ENCODE measurements at places on chromosomes 1 and 21.
A peak's percentile ranks its signal among the peaks of the same experiment; 100 is the strongest.

- DNase-seq, result peak; percentile 97
Measured at GRCh38 chr1:12596007-12596821, 21.8 kb downstream of the DHRS3 start.

GRCh38 chr1:23396380-23396779, 26.7 kb upstream of the ZNF436 start:
- DNase-seq, result no peak

- DNase-seq, result peak; percentile 89
Measured at GRCh38 chr1:246214708-246215509, 292.2 kb downstream of the SMYD3 start.

DNA sequence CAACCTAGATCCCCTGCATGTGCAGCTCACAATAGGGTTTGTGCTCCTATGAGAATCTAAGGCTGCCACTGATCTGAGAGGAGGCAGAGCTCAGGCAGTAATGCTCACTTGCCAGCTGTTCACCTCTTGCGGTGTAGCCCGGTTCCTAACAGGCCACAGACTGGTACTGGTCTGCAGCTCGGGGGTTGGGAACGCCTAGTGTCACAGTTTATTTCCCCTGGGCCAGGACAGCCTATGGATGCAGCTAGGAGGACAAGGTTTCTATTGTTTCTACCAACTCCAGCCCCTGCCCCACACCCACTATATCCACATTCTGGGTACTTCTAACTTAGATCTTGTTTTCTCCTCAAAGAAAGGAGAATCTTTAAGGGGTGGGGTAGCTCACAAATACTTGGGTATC, 58.7 kb upstream of the PRRC2C start:
- no peak for DNase-seq

- DNase-seq, result no peak
Measured at GRCh38 chr1:29312469-29313461, 76.4 kb downstream of the PTPRU start.

- no peak for DNase-seq
Measured at GRCh38 chr21:38758501-38759214, 47.1 kb upstream of the ETS2 start.

DNA sequence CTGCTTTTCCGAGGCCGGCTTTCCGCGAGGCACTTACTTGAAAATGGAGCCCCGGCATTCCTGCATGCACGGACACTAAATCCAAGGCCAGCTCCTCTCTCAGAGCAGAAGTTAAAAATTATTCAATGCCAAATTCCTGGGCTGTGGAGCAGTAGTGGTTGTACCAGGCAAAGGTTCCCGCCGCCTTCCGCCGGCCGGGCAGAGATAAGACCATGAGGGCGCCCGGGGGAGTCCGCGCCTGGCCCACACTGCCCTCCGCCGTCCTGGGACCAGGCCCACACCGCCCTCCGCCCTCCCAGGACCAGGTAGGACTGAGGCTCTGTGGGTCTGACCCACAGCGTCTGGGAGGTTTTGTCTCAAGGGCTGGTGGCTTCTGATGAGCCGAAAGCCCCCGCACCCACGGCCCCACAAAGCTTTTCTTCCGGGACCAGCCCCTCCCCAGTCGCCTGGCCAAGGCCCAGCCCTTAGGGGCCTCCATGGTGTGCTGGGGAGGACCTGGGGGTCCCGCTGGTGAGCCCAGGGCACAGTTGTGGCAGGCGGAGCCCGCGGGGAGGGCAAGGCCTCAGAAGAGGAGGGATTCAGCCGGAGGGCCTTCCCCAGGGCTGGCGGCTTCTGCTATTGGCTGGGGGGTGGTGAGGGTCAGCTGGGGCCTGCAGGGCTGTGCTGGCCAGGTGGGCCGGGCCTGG, 12.7 kb upstream of the C1orf159 start:
- no peak for DNase-seq

GRCh38 chr1:22137004-22137720, 5.7 kb downstream of the WNT4 start:
- DNase-seq, result no peak

DNA sequence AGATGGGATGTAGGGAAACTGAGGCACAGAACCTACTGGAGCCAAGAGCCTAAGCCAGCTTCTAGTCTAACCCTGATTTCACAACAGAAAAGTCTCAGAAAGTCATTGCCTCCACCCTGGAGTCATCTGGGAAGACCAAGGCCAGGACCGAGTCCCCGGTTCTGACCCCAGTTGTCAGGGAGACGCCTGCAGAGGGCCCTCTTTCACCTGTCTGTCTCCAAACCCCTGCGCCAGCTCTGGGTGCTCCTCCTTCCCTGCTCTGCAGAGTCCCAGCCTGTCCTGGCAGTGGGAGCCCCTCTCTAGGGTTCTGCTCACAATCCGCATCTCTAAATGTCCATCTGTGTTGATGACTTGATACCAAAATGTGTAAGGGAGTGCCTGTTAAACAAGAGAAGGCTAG, 149.7 kb downstream of the PGBD5 start:
- no peak for DNase-seq

GRCh38 chr1:64388336-64388735, 81.6 kb upstream of the CACHD1 start:
- no peak for DNase-seq

DNA sequence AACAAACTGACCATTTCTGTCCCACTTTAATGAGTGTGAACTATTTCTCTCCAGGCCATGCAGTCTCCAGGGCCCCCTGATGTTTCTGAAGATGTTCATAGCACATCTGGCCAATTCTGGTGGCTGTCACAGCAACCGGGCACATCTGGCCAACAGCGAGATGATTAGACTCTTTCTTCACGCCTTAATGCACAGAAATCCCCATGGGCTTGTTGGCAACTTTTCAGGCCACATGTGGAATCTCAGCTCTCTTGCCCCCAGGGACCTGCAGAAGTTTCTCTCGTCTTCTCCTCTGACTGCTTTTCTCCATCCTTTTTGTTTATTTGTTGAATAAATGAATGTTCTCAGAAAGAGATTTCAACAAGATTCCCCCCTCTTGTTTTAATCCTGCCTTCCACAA, 71.2 kb upstream of the HMGB4 start:
- DNase-seq, result no peak

GRCh38 chr1:179824265-179824664, 53.3 kb downstream of the TOR1AIP2 start:
- no peak for DNase-seq

- peak; percentile 43 for DNase-seq
Measured at GRCh38 chr21:26967062-26967913, at the start of gene ADAMTS5. Gene ADAMTS5 (minus strand): TSS chr21:26967088. CDS start chr21:26966391, 697 bp downstream.

Data from AG09309 (cell line).